T-helper 22 cell (primary cell): ENCODE measurements at places on chromosomes 1 and 21.
A peak's percentile ranks its signal among the peaks of the same experiment; 100 is the strongest.

DNA sequence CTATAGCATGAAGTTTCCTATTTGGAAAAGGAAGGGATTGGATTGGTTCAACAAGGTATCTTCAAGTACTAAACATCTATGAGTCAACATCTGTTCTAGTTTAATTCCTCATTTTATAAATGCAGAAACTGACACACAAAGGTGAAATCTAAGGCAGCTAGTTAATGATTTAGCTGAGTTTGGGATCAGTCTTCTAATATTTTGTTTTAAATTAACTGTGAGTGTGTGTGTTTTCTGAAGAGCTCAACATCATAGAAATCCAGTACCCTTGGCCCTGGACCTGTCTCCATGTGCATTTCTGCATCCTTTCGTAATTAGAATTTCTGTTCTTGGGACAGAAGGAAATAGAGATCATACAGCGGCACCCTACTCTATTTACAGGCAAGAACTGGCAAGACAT is 105.9 kb downstream of the RGS2 start:
- no peak for DNase-seq

- peak; percentile 40 for DNase-seq
Observed at GRCh38 chr1:110780600-110781484, 92.1 kb upstream of the CD53 start.

DNA sequence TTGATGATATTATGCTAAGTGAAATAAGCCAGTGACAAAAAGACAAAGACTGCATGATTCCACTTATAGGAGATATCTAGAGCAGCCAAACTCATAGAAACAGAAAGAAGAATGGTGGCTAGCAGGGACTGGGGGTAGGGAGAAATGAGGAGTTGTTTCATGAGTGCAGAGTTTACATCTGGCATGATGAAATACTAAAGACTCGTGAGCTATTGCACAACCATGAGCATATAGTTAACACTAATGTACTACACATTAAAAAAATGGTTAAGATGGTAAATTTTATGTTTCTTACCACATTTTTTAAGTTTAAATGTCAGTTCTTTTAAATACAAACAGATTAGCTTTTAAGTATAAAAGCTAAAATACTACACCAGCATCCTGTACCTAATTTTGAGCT is 57.8 kb downstream of the ESRRG start:
- DNase-seq: no peak

- no peak for DNase-seq
Observed at GRCh38 chr1:233427907-233428306, 100.4 kb downstream of the MAP3K21 start.

DNA sequence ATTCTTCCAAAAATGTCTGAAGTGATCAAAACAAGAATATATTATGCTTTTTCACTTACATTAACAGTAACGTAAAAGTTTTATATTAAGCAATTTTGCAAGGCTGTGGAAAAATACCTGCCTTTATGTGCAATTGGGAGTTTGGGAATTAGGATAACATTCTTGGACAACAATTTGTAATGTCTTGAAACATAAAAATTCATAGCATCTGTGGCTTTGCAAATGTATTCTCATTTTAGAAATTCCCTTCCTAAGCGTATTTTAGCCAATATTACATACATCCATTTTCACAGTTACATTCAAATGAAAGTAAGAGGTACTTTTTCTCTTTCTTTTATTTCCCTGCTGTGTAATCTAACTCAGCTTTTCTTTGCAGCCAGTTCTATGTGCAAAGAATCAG is 13.4 kb upstream of the CFH start:
- DNase-seq: no peak
